ENCODE measurements at places on chromosomes 3 and 15.

DNA sequence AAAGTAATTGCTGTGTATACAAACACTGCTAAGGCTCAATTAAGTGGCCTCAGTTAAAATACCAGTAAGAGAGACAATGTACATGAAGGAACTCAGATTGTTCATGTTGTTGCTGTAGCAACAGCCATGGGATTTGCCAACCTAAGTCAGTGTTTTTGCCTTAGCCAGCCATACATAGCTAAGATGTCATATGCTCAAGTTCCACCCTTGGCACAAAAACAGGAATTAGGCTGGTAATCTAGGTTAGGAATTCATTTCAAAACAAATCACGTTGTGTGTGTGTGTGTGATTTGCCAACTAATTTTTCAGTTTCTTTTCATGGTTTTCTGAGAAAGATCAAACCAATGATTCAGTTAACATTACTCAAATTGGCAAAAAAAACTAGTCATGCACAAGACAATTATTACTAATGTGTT is 143.7 kb upstream of the KCNMB2 start:
- no peak for DNase-seq

DNA sequence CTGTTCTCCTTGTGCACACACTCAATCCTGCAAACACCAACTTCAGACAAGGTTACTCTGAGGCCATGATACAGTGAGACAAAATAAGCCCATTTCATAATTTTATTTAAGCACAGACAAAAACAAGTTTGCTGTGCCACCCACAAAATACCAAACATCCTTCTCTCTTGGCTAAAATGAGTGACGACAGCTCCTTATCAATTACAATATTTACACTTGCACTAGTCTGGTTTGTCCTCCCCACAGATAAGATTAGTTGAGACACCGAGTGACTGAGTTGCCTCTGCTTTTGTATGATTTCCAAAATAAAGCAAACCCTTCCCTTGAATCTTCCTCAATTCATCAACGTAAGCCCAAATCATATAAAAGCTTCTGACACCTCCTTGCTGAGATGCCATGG is 233.5 kb upstream of the ATP10A start:
- DNase-seq = no peak

GRCh38 chr3:2823031-2823430 is 287.1 kb downstream of the IL5RA start:
- DNase-seq = no peak

GRCh38 chr3:144390786-144391185 is 419.2 kb downstream of the DIPK2A start:
- DNase-seq = no peak

GRCh38 chr15:89910891-89911626 is 1.7 kb downstream of the ARPIN start:
- no peak for DNase-seq

- peak; percentile 42 for DNase-seq
Measured at GRCh38 chr15:51382787-51383186, 41.3 kb downstream of the GLDN start.

DNA sequence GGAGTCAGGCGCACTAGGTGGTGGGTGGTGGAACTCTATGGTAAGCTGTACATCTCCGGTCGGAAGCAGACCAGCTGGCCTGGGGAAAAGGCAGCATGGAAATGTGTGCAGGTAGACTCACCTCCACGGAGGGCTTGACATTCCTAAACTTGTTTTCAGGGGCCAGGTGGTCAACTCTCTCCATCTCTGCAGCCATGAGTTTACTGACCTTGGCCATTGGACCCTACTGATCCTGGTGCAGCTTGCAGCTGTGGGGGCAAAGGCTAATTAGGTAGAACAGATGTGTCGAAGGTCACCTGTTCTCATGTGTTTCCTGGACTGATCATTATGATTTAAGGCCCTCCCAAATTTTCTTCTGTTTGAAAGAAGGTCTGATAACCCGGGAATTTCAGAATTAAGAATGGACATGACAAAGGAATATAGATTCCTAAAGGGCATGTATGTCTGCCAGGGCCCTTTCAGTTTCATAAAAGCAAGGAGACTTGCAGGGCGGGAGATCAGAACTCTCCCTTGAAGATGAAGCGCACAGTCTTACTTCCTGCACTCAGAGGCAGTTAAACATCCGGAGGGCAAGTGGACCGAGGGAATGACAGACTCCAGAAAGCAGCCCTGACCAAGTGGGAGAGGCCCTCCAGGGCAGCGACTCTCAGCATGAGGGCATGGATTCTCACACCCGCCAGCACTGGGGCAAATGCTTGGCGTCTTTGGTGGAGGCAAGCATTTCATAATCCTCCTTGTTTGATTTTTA is 56.1 kb upstream of the CMTM7 start:
- DNase-seq = no peak

Data from caudate nucleus (tissue), 63 donors.